ENCODE measurements at places on chromosomes 2 and 18.

DNA sequence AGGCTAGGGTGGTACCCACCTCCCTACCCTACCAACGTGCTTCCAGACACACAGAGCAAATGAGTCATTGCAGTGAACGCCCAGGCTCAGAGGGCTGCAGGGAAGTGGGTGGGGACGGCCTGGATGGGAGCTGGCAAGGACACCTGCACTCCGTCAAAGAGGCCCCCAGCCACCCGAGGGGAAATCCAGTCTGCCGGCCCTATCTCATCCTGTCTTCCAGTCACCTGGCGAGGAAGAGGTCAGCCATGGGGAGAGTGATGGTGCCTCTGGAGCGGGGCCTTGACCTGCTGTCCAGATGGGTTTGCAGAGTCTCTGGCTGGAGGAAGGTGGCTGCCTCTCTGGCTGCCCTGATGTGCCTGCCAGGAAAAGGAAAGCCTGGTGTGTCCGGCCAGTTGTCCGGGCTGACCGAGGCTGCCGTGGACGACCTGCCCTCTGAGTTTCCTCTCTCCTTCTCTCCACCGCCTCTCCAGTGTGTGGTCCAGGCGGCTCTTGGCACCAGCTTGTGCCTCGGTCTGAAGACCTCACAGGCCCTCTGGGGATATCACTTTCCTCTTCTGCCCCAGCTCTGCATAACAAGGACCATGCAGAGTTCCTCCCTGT is 209.7 kb upstream of the COPS8 start:
- DNase-seq = no peak

DNA sequence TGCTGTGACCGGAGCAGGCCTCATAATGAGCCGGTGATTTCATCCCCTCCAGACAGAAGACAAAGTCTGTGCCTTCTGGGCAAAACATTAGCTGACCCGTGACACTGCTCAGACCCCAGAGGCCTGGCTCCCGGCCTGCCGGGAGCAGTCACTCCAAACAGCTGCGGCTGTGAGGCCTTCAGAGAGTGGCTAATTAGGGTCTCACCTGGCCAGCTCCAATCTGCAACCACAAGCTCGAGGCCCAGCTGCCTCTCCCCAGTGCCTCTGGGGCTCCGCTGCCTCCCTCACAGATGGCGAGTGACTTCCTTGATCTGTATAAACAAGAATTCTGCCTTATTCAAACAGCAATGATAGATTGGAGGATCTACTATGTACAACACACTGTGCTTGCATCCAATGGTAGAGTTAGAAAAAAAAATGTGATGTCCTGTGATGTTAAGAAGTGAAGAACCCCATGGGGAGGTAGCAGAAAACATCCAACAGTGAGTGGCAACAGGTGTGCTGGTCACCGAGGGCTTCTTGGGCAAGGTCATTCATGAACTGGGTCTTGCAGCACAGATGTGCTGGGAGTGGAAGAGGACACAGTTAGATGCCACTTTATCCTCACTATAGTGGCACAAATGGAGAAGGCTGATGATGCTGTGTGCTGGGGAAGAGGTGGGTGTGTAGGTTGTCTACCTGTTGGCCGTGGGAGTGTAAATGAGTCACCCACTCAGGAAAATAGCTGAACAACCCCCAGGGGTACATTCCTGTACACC is 98.2 kb upstream of the ASAP2 start:
- DNase-seq = no peak

GRCh38 chr2:24816884-24817283 is 23.7 kb downstream of the CENPO start:
- DNase-seq = no peak

GRCh38 chr2:143237146-143237777 is 108.0 kb downstream of the ARHGAP15 start:
- no peak for DNase-seq

GRCh38 chr2:176772816-176773215 is 439.8 kb upstream of the HNRNPA3 start:
- no peak for DNase-seq

DNA sequence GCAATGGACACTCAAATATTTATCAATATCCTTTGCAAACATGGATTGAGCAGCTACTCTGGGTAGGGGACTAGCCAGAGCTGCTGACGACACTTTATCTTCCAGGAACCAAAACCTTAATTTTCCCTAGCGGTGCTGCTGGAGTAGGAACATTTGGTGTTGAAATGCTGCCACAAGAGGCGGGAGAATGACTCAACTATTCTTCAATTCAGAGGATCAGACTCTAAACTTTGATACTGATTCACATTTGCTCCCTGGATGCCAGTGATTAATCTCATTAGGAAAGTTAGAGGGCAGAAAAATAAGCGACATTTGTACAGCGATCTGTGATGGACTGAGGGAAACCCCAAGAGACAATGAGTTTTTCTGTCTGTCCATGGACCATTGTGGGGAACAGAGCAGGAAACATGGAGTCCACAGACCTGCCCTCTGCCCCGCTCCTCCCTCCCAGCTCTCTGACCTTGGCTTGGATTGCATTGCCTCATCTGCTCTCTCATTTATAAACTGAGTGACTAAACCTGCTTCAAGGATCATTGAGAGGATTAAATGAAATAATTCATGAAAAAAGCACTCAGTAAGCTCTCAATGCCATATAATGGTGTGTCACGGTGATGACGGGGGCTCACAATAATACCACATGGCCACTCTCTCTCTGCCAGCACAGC is 12.6 kb upstream of the EPB41L3 start:
- DNase-seq = no peak

GRCh38 chr2:64258566-64258965 is 114.3 kb upstream of the PELI1 start:
- DNase-seq = no peak

Measured in HFF-Myc (cell line).